SHP77 (cell line): ENCODE measurements at places on chromosomes 6 and 20.

GRCh38 chr6:33869826-33870423, 66.1 kb upstream of the MLN start:
- DNase-seq = no peak

DNA sequence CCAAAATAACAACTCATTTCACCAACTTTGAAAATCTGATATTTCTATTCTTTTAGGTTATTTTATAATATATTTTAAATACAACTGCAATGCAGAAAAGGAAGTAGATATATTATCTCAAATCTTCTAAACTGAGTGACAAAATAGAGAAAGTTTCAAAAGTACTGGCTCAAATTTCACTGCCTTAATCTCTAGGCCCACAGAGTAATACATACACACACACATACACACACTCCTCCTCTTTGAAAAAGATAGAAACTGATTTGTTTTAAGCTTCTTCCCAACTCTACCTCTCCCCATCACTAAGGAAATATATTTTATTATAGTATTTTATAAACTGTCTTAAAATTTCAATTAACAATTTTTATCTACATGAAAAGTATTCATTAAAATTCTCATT, 36.2 kb downstream of the ARHGAP18 start:
- no peak for DNase-seq

GRCh38 chr6:21142741-21143140, 450.8 kb upstream of the SOX4 start:
- no peak for DNase-seq

- DNase-seq = no peak
Observed at GRCh38 chr20:59037386-59037785, 5.2 kb downstream of the PRELID3B start.

DNA sequence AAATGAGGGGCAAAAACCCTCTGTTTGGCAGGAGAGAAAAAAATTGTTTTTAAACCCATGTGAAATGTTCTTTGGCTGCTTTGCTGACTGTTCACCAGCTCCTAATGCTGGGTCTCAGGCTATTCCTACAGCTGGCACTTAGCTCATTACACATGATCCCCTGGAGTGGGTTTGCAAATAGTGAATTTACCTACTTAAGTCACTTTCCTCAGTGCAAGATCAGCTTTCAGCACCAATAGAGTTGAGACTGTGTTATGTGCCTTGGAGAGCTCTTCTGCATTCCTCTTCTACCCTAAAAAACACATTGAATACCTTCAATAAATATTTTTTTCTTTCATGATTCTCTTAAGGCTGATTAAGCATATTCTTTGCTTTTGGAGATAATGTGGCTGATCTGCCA, 58.4 kb upstream of the PRDM1 start:
- no peak for DNase-seq

- DNase-seq = no peak
Observed at GRCh38 chr6:134452906-134453305, 135.0 kb upstream of the SGK1 start.

- no peak for DNase-seq
Observed at GRCh38 chr6:162251257-162251656, 476.3 kb downstream of the PRKN start.

GRCh38 chr6:56382416-56382940, 135.1 kb upstream of the COL21A1 start:
- no peak for DNase-seq

- no peak for DNase-seq
Observed at GRCh38 chr6:168589275-168589674, 148.3 kb downstream of the SMOC2 start.

DNA sequence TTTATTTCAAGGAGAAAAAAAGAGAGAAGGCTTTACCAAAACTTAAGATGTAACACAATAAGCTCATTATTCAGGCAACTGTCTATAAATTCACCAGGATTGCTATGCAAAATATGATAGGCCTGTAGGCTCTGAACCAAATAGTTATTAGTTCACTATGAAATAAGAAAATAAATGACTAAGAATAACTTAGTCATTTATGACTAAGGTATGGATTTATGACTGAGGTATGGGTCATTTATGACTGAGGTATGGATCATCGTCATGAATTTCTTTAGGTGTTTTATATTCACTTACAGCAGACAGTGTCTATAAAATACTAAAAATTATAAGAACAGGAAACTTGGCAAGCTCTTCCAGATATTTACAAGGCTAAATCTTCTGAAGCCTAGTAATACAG, 52.1 kb upstream of the SNX9 start:
- DNase-seq = no peak

DNA sequence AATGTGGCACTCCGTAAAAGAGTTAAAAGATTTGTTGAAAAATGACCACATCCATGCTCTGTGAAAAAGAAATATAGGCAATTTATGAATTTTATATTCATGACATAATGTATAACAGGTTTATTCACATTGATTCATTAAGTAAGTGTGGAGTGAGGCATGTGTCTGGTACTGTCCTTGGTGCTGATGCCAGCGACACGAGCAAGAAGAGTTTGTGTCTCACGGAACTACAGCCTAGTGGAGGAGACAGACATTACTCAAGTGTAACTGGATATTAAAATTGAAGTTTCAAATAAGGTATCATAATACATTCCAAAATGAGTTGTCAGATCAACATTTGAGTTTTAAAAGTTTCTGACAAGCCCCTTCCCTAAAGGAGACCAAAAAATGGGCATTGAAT, 158.2 kb upstream of the PRND start:
- no peak for DNase-seq

- no peak for DNase-seq
Observed at GRCh38 chr20:62739067-62739466, 30.4 kb downstream of the NTSR1 start.

- no peak for DNase-seq
Observed at GRCh38 chr20:8078528-8078914, 53.5 kb upstream of the PLCB1 start.

- no peak for DNase-seq
Observed at GRCh38 chr6:104281370-104281769, 578.3 kb downstream of the HACE1 start.

GRCh38 chr20:21548390-21549035, 34.6 kb upstream of the NKX2-2 start:
- no peak for DNase-seq

GRCh38 chr6:108564178-108564577, 3.5 kb downstream of the FOXO3 start:
- no peak for DNase-seq

DNA sequence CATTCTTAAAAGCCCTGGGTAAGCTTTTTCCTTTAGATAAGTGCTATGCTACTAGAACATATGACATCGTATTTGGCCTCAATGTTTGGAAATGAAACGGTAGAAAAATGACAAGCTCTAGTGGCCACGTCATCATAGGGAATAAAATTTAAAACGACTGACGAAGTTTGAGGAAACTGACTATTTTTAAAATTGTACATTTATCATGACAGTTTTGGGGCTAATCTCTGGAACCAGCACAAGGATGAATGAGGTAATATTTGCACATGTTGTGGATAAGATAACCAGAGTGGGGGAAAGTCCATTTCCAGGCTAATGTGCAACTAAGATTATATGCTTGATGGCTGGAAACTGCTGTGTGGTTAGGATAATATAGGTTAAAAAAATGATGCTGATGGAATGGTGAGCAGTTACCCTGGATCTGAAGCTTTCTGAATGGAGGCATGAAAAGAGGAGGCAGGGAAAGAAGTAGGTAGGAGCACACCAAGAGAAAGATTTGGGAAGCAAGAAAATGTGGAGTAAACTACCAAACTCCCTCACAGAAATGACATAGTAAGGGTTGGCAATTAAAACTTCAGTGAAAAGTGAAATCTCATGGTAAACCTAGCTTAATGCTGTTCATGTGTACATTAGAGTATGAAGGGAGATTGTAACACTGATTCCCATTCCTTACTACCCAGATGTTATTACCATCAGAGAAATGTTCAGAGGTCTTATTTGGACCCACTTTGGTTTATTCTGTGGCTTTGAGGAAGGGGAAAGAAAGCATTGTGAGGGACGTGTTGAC, 42.7 kb upstream of the CEP162 start:
- DNase-seq = no peak

DNA sequence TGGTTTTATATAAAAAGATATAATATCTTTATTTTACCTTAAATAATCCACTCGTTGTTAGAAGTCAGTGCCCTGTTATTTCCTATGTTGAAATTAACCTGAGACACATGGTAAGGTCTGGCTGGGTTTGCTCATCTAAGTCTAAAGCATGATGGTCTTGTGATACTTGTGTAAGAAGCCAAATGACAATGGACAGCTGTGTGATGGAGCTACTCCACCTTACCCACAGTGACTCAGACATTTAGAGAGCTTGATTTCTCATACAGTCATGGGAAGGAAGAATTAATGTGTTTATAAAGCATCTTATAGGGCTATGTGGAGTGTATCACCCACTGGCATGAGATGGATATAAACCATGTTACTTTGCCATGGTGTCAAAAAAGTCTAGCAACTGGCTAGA, 11.7 kb downstream of the CTCFL start:
- DNase-seq = no peak

GRCh38 chr6:158207422-158207788, 39.3 kb downstream of the GTF2H5 start:
- no peak for DNase-seq

DNA sequence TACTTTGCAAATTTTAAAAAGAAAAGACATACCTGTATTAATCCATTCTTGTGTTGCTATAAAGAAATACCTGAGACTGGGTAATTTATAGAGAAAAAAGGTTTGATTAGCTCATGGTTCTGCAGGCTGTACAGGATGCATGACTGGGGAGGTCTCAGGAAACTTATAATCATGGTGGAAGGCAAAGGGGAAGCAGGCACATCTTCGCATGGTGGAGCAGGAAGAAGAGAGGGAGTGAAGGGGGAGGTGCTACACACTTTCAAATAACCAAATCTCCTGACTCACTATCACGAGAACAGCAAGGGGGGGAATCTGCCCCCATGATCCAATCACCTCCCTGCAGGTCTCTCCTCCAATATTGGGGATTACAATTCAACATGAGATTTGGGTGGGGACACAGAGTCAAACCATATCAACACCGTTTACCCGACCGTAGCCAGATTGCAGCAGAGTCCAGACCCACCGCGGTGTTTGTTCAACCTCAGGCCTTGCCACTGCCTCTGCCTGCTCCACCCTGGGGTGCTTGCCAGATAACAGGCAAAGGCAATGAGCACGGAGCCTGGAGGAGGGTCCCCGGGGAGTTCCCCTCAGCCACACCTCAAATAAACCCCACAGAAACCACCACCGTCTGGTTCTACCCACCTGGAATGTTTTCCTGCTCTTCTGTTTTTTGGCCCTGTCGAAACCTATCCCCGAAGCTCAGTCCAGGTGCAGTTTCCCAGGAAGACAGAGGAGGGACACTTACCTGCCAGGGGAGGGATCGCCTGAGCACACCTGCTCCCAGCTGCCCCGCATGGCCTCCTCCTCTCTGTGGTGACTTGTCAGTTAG, 142.2 kb upstream of the AFDN start:
- no peak for DNase-seq

- no peak for DNase-seq
Observed at GRCh38 chr20:8646716-8647115, 422.2 kb upstream of the PLCB4 start.

DNA sequence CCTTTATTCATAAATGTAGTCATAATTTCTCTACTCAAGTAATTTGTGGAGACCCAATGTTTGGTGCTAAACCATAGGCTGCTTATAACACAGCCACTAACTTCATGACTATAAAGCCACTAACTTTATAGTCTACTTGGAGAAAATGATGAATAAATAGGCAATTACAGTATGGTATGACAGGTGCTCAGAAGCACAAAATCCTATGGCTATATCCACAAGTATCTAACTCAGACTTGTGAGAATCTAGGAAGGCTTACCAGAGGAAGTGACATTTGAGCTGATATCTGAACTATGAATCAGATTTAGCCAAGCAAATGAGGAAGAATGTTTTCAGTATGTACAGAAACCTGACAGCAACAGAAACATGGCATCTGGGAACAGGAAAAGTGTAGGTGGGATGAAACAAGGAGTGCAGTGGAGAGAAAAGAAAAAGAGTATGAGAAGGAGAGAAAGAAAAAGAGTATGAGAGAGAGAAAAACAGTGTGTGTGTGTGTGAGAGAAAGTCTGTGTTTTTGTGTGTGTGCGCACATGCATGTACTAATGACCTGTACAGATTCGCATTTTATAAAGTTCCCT, 59.9 kb downstream of the REV3L start:
- no peak for DNase-seq

GRCh38 chr6:108875161-108875555, 26.9 kb downstream of the ARMC2 start:
- no peak for DNase-seq

GRCh38 chr20:40960521-40960956, 68.1 kb upstream of the TOP1 start:
- DNase-seq = no peak

DNA sequence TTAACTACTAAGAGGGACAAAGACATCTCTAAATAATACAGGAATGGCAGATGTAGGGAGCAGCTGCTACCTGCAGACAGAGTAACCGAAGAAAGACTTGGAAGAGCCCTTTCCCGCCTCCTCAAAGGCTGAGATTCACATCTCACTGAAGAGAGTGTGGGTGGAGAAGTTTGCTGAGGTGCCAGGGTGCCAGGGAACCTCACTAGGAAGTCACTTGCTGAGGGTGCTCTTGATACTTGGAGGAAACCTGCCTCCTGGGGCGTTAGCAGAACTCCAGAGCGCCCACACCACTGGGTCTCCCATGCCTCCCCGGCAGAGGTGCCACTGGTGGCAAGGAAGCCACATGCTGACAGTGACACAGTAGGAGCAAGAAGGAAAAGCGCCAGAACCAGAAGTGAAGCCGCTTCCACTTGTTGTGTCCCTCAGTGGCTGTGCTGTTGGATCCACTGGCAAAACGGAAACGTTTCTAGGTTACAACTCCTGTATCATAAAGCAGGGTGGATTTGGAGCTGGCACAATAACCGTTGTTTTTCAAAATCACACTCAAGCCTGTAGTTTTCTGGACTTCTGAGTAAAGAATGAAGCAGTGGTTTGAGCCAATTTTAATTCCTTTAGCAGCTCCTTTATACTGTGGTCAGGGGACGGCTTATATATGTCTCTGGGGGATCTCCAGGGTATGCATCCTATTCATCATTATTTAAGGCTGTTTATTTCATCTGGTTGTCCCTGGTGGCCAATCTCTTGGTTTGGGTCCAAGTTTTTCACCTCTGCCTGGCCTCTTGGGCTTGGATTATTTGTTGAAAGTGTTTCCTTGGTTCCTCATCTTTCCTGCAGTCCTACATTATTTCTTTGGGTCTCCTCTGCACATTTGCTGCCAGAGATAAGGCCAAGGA, 64.5 kb downstream of the CDC5L start:
- DNase-seq = no peak

- no peak for DNase-seq
Observed at GRCh38 chr6:132590362-132590761, 821 bp upstream of the TAAR5 start.

- DNase-seq = no peak
Observed at GRCh38 chr6:4322846-4323309, 187.5 kb upstream of the ECI2 start.

DNA sequence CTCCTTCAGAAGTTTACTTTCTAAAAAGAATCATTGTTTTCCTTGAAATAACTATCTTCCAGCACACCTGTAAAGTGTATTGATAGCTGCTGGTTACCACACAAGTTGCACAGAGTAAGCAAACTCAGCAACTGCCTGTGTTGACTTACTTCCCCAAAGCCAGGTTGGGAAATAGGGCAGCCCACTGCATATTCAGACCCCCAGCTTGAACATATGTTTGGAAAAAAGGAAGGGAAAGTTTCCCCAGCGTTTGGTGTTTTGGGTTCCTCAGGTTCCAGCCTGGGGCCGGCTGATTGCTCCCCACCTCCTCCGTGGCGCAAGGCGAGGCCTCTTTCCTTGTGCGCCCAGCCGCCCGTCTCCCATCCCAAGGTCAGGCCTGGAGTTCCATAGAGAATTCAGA, 70.1 kb upstream of the QKI start:
- DNase-seq = no peak
